Breast epithelium (tissue), 4 donors: ENCODE measurements at places on chromosomes 7 and 10. TPM values are rescaled to one million over a fixed set of nuclear protein-coding genes. Genes with fewer than 3 reads are reported as not detected.

ITIH2 gene
- total RNA-seq = 2.0 TPM

DNA sequence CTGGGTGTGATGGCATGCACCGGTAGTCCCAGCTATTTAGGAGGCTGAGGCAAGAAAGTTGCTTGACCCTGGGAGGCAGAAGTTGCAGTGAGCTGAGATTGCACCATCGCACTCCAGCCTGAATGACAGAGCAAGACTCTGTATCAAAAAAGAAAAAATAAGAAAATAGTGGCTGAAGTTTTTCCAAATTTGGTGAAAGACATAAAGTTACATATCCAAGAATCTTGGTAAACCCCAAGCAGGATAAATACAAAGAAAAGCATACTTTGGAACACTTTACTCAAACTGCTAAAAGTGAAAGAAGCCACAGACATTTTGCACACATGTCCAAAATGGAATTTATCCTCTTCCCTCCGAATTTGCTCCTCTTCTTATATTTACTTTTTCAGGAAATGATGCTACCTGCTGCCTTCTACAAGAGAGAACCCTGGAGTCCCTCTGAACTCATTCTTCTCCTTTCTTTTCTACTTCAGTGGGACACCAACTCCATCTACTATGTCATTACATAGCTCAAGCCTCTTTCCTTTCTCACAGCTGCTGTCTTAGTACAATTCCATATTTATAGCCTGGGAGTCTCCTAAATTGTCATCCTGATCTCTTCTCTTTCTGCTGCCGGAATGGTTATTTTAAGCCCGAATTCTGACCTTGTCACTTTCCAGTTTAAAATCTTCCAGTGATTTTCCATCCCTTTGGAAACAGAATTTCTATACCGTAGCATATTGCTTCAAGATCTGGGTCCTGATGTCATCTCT is 17.3 kb upstream of the SMNDC1 start:
- H3K27ac ChIP-seq = no peak overlapping the region
- no peaks in the 10 kb centered on the region for H3K27me3 ChIP-seq

C10orf71 gene
- total RNA-seq = not detected

- H3K27me3 ChIP-seq = no peaks in the 10 kb centered on the region
- no peaks in the 10 kb centered on the region for H3K36me3 ChIP-seq
- no peak overlapping the region for H3K4me3 ChIP-seq
- DNase-seq = no peak
These were observed 295.6 kb downstream of the PRKG1 start for GRCh38 chr10:51369903-51370302.

DNA sequence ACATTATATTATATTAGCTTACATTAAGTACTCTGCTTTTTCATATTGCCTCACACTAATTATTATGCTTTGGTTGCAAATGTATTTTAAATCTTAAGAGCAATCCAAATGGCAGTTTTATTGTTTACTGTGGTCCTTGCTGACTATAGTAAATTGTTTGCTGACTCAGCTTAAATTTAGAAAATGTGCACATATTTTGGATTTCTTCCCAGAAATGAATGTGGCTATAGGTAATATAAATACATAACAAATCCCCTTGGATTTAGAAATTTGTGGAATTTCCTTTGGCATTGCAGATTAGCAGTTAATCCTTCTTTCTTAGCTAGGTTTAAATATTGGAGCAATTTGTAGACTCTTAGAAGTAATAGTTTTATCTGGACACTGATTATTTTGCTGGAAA is 565.8 kb downstream of the NRG3 start:
- no peak overlapping the region for H3K27ac ChIP-seq
- no peak for DNase-seq
- no peaks in the 10 kb centered on the region for H3K36me3 ChIP-seq

GRCh38 chr7:132177708-132178401 is 398.4 kb downstream of the PLXNA4 start:
- H3K36me3 ChIP-seq = no peaks in the 10 kb centered on the region
- no peaks in the 10 kb centered on the region for H3K4me1 ChIP-seq
- no peak for DNase-seq
- H3K4me3 ChIP-seq = no peak overlapping the region
- no peak overlapping the region for H3K27ac ChIP-seq
- no peaks in the 10 kb centered on the region for H3K27me3 ChIP-seq

- no peaks in the 10 kb centered on the region for H3K4me1 ChIP-seq
- H3K36me3 ChIP-seq = no peaks in the 10 kb centered on the region
- no peak overlapping the region for H3K27ac ChIP-seq
- DNase-seq = no peak
These were observed 47.8 kb upstream of the KAT6B start for GRCh38 chr10:74778436-74779094.

SMO gene
- 10.2 TPM for total RNA-seq

- H3K4me3 ChIP-seq = no peak overlapping the region
- no peak for DNase-seq
- no peaks in the 10 kb centered on the region for H3K27me3 ChIP-seq
- no peak overlapping the region for H3K27ac ChIP-seq
- no peaks in the 10 kb centered on the region for H3K36me3 ChIP-seq
These were observed 19.0 kb downstream of the TFEC start for GRCh38 chr7:116011584-116011983.

PLCE1 gene
- total RNA-seq = 14.1 TPM

DNA sequence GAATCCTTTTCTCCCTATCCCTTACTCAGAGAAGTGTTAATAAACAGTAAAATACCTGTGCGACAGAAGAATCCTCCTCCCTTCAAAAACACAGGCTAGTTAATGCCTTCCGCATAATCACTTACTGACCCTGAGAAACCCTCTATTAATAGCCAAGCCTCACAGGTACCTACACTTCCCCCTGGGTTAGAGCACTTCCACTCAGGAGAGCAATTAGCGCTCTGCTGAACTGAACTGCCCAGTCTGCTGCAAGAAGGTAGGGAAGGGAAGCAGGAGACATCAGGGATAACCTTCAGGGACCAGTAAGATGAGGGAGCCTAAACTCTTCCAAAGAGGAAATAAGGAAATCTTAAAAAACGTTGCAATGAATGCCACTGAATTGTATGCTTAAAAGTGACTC is 39.6 kb downstream of the KIAA1549 start:
- DNase-seq = no peak
- H3K27ac ChIP-seq = no peak overlapping the region
- H3K27me3 ChIP-seq = no peaks in the 10 kb centered on the region
- no peaks in the 10 kb centered on the region for H3K4me1 ChIP-seq
- H3K4me3 ChIP-seq = no peak overlapping the region

DNA sequence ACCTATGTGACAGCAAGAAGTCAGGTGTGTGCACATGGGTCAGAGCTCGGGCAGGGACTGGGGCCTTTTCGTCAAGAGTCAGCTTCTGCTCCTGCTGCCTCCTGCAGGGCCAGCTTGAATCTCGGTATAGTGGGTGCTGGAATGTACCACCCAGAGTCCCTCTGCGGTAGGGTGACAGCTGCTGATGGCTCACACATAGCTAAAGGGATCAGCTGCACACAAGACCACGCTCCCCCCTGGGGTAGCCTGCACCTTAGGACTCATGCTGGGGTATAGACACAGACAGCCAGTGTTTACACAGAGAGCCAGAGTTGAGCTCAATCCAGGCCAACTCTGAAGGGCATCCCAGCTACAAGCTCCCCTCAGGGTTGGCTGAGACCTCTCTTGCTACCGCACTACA is 14.0 kb upstream of the COL13A1 start:
- DNase-seq = no peak
- H3K4me3 ChIP-seq = no peak overlapping the region
- H3K4me1 ChIP-seq = no peaks in the 10 kb centered on the region
- no peaks in the 10 kb centered on the region for H3K36me3 ChIP-seq
- no peak overlapping the region for H3K27ac ChIP-seq
- H3K27me3 ChIP-seq = no peaks in the 10 kb centered on the region

- no peaks in the 10 kb centered on the region for H3K27me3 ChIP-seq
- H3K4me1 ChIP-seq = no peaks in the 10 kb centered on the region
- no peak overlapping the region for H3K27ac ChIP-seq
- no peak overlapping the region for H3K4me3 ChIP-seq
- no peak for DNase-seq
These were observed 106.7 kb downstream of the CYTH3 start for GRCh38 chr7:6165521-6166320.

SFTPA1 gene
- total RNA-seq = not detected

DNA sequence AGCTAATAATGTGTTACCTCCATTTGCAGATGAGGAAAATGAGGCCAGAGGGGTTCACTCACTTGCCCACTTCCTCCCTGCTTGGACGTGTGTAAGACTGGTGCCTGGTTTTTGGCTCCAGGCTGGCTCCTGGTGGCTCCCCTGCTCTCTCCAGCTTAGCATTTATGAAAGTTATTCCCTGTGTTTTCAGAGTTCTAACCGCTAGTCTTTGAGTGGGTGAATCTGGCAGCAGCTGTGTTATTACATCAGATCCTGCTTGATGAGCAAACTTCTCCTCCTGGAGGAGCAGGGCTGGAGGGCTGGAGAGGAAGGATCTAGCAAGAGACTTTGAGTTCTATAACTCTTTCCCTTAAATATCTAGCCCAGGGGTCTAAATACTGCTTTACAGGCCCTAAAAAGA is 80.9 kb upstream of the AGBL3 start:
- peaks cover 7% of the 10 kb centered on the region for H3K4me1 ChIP-seq
- no peaks in the 10 kb centered on the region for H3K36me3 ChIP-seq
- peak overlapping the region; percentile 87 for H3K27ac ChIP-seq
- peak; percentile 88 for DNase-seq

ADRA2A gene
- total RNA-seq = 7.8 TPM

- peak overlapping the region; percentile 91 for H3K4me3 ChIP-seq
- no peaks in the 10 kb centered on the region for H3K27me3 ChIP-seq
- H3K36me3 ChIP-seq = no peaks in the 10 kb centered on the region
- H3K27ac ChIP-seq = peak overlapping the region; percentile 92
These were observed 613 bp downstream of the AP5Z1 start for GRCh38 chr7:4775848-4776623.

- H3K27me3 ChIP-seq = no peaks in the 10 kb centered on the region
- no peaks in the 10 kb centered on the region for H3K4me1 ChIP-seq
- H3K4me3 ChIP-seq = no peak overlapping the region
- no peaks in the 10 kb centered on the region for H3K36me3 ChIP-seq
- DNase-seq = no peak
These were observed 146.7 kb upstream of the TMEM196 start for GRCh38 chr7:19920166-19920565.

GRCh38 chr10:31000867-31001266 is 30.8 kb downstream of the ZNF438 start:
- H3K4me3 ChIP-seq = no peak overlapping the region
- no peaks in the 10 kb centered on the region for H3K36me3 ChIP-seq
- no peak overlapping the region for H3K27ac ChIP-seq
- no peak for DNase-seq
